ENCODE measurements at places on chromosomes 2 and 18.

DNA sequence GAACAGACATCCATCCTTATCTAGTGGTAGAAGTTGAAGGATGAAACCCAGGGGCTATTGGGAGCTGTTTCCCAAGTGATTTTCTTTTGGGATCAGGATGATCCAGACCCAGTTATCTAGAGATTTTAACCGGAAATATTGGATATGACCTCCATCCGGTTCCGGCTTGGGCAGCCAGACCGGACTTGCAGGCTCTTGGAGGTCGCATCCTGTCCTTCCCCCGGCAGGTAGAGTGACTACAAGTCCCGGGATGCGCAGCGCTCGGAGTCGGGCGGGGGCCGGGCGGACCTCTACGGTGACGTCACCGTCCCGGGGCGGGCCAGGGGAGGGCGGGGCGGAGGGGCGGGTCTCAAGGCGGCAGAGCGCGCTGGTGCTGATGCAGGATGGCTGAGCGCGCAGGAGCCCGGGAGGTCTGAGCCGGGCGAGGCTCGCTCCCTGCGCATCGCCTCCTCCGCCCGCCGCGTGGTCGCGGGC is at the start of gene KIF5C:
KIF5C (plus strand) TSS at position 360 of the 474 bp plus-strand sequence. CDS start 391 bp downstream, outside the sequence.
- peaks cover 20% of the 10 kb centered on the region for H3K4me1 ChIP-seq
- peak; percentile 84 for DNase-seq
- no peaks in the 10 kb centered on the region for H3K36me3 ChIP-seq

- H3K4me1 ChIP-seq = no peaks in the 10 kb centered on the region
- no peak overlapping the region for H3K27ac ChIP-seq
- H3K4me3 ChIP-seq = no peak overlapping the region
- no peaks in the 10 kb centered on the region for H3K36me3 ChIP-seq
- no peak for DNase-seq
Observed at GRCh38 chr2:72027426-72028161, 120.1 kb downstream of the CYP26B1 start.

DNA sequence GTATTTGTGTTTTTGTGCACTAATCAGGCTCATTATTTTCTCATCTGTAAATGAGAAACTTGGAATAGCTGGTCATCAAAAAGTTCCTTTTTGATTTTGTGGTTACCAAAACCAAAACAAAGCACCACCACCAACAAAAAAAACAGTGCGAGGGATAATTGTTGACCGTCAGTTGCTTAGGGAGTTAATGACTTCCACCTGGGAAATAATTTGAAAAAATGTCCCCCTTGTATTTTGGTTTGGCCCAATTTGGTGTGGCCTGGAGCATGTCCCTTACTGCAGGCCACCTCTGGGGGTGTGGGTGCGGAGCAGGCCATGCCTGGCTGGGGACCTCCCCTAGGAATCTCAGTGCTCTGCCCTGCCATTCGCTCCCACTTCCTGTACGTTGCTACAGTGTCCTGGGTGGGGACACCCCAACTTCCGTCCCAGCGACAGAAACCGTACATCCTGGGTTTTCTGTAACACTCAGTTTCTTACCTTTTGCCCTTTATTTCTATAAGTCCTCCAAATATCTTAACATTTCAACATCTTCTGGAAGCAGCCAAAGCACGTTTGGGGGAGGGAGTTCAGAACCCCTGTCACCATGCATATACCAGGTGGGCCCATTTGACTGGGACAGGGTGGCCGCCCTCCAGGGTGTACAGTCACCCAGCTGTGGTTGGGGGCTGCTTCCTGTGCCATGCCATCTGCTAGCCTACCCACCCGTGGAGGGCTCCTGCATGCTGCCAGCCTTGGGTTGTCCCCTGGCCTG is 31.3 kb downstream of the NCK2 start:
- no peaks in the 10 kb centered on the region for H3K36me3 ChIP-seq
- H3K4me1 ChIP-seq = peaks cover 53% of the 10 kb centered on the region
- H3K27ac ChIP-seq = peak overlapping the region; percentile 16
- H3K27me3 ChIP-seq = no peaks in the 10 kb centered on the region

DNA sequence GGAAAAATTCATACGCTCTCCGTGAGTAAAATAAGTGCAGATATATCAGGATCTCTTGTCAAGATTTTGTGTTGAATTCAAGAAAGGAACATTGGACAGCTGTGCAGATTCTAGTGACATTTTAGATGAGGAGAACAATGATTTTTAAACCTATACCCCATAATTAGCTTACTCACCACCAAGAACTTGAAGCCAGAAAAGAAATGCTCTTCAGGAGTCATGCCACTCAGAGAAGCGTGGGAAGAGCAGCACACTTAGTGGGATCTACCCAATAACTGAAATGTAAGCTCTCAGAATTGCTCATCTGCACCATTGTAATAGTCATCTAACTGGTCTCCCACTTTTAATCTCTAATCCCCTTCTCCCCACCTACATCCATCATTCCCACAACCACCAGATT is 9.2 kb upstream of the ERMN start:
- H3K27ac ChIP-seq = no peak overlapping the region
- H3K27me3 ChIP-seq = no peaks in the 10 kb centered on the region
- no peak for DNase-seq
- peaks cover 5% of the 10 kb centered on the region for H3K4me1 ChIP-seq

DNA sequence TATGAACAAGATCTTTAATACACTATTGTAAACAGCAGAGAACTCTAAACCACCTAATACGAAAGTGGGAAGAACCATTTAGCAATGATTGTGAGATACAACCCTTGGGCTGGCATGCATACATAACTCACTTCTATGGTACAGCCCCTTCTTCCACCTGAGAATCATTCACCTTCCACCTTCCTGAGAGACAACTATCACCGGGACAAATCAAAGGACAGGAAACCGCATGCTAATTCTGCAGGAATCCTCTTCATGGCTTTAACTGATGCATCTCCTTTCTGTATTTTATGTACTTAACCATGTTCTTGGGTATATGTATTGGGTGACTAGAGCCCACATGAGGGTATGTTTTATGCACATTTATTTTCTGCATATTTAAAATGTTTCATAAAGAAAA is 123.2 kb downstream of the TRABD2A start:
- DNase-seq = no peak
- H3K4me3 ChIP-seq = no peak overlapping the region
- no peaks in the 10 kb centered on the region for H3K4me1 ChIP-seq
- H3K27ac ChIP-seq = no peak overlapping the region
- H3K27me3 ChIP-seq = no peaks in the 10 kb centered on the region

- no peak overlapping the region for H3K4me3 ChIP-seq
- no peak for DNase-seq
- no peaks in the 10 kb centered on the region for H3K4me1 ChIP-seq
- no peak overlapping the region for H3K27ac ChIP-seq
- no peaks in the 10 kb centered on the region for H3K36me3 ChIP-seq
- no peaks in the 10 kb centered on the region for H3K27me3 ChIP-seq
Observed at GRCh38 chr2:169513094-169513493, 3.6 kb downstream of the KLHL41 start.

- H3K4me1 ChIP-seq = no peaks in the 10 kb centered on the region
- no peak overlapping the region for H3K4me3 ChIP-seq
- no peak for DNase-seq
- no peaks in the 10 kb centered on the region for H3K36me3 ChIP-seq
Observed at GRCh38 chr2:106749823-106750222, 136.1 kb downstream of the ST6GAL2 start.

DNA sequence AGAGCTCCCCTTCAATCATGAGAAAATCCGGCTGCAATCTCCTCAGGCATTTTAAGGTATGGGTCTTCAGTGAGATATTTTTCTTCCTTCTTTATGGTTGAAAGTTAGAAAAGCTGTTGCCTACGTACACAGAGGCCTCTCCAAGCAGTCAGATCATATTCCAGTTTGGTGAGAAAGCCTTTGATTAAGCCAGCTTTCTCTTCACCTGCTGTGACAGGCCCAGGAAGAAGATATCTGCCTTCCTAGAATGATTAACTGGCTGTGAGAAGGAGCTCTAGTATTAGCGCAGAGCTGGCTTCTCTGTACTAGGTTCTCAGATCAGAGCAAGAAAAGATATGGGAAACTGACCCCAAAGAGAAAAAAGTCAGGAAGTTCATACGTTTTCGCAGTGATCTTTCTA is 585.0 kb upstream of the CHAC2 start:
- H3K4me1 ChIP-seq = no peaks in the 10 kb centered on the region
- DNase-seq = no peak
- no peaks in the 10 kb centered on the region for H3K36me3 ChIP-seq
- no peaks in the 10 kb centered on the region for H3K27me3 ChIP-seq

DNA sequence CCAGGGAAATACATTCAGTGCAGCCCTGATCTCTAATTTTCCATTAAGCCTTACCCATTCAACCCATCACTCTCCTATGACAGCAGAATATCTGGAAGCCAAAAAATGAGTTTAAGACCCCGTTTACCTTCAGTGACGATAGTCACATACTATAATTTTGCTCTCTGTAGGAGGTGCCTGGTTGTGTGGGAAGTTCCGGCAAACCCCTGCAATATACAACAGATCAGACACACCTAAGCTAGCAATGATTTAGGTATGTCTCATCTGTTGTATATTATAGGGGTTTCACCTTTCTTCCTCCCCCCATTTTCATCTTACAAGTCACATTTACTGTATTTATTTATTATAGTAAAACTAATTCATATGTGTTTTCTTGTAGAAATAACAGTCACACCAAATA is 101.7 kb downstream of the DOCK10 start:
- H3K27ac ChIP-seq = no peak overlapping the region
- H3K36me3 ChIP-seq = no peaks in the 10 kb centered on the region
- no peaks in the 10 kb centered on the region for H3K4me1 ChIP-seq
- H3K27me3 ChIP-seq = no peaks in the 10 kb centered on the region
- H3K4me3 ChIP-seq = no peak overlapping the region
- no peak for DNase-seq

DNA sequence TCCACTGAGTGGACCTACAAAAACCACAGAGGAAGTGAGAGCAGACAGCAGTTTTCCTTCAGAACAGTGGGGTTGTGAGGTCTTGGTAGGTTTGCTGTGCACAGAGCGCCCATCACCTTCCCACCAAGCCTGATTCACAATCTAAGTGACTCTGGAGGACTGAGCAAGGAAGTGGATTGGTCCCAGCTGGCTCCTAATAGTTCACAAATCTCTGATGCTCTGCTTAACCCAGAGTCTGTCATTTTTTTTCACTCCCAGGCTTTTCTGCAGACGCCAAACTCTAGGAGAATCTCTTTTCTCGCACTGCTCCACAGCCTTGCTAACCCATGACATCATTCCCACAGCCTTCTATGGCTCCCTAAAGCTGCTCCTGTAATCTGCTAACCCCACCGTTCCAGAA is 280.4 kb downstream of the C1D start:
- no peak for DNase-seq
- H3K36me3 ChIP-seq = no peaks in the 10 kb centered on the region
- H3K27ac ChIP-seq = no peak overlapping the region
- H3K4me1 ChIP-seq = no peaks in the 10 kb centered on the region

DNA sequence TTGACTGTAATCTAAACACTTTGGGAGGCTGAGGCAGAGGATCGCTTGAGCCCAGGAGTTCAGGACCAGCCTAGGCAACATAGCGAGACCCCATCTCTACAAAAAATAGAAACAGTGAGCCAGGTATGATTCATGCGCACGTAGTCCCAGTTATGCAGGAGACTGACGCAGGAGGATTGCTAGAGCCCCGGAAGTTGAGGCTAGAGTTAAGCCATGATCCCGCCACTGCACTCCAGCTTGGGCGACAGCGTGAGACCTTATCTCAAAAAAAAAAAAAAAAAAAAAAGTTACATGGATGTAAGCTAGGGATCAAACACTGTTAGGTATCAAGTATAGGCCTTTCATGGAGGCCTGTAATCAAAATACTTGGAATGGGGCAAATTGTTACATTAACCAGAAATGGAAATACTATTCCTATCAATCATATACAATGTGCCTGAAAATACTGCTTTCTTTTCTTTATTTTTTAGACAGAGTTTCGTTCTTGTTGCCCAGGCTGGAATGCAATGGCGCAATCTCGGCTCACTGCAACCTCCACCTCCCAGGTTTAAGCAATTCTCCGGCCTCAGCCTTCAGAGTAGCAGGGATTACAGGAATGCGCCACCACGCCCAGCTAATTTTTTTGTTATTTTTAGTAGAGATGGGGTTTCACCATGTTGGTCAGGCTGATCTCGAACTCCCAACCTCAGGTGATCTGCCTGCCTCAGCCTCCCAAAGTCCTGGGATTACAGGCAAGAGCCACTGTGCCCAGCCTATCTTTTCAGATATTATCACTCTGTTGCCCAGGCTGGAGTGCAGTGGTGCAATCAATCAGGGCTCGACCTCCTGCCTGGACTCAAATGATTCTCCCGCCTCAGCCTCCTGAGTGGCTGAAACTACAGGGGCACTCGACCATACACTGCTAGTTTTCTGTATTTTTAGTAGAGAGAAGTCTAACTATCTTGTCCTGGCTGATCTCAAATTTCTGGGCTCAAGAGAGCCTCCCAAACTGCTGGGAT is 27.2 kb downstream of the XPO1 start:
- no peak overlapping the region for H3K27ac ChIP-seq
- no peaks in the 10 kb centered on the region for H3K36me3 ChIP-seq
- H3K4me3 ChIP-seq = no peak overlapping the region

DNA sequence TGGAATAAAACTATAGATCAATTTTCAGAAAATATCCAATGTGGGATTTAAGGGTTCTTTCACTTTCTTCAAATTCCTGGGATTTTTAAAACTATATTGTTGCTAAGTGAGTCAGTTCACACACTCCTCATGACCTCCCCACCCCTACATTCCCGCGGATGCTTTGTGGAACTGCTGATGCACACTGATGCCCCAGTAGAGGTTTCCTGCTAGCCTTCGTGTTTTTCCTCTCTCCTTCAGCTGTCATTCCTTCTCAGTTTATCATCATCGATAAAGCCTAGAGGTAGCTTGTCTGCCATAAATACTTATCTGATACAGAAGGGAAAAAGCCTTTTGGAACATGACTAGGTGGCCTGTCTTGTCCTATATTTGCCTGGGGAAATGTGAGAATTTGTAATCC is 67.4 kb upstream of the GALNT5 start:
- H3K36me3 ChIP-seq = no peaks in the 10 kb centered on the region
- H3K27ac ChIP-seq = no peak overlapping the region
- no peak for DNase-seq
- no peak overlapping the region for H3K4me3 ChIP-seq
- no peaks in the 10 kb centered on the region for H3K4me1 ChIP-seq
- H3K27me3 ChIP-seq = no peaks in the 10 kb centered on the region

DNA sequence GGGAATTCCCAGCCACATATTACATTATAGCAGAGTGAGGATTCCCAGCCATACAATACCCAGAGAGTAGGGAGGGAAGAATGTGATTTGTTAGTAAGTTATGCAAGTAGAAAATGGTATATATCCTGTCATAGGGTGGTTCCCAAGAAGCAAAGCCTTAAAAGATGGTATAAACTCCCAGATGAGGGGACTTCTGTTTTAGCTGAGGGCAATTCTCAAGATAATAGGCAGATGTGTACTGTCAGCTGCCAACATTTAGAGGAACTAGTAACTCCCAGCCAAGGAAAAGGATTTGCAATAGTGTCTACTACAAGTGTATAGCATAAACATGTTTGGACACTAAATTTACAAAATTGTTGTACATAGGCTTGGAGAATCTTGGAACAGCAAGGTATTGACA is 86.5 kb downstream of the XDH start:
- DNase-seq = no peak
- no peaks in the 10 kb centered on the region for H3K36me3 ChIP-seq
- no peaks in the 10 kb centered on the region for H3K27me3 ChIP-seq
- H3K27ac ChIP-seq = no peak overlapping the region
- no peaks in the 10 kb centered on the region for H3K4me1 ChIP-seq

- H3K27ac ChIP-seq = no peak overlapping the region
- peaks cover 8% of the 10 kb centered on the region for H3K4me1 ChIP-seq
- H3K27me3 ChIP-seq = no peaks in the 10 kb centered on the region
- DNase-seq = no peak
- no peak overlapping the region for H3K4me3 ChIP-seq
- H3K36me3 ChIP-seq = no peaks in the 10 kb centered on the region
Observed at GRCh38 chr2:238459081-238459629, 32.4 kb downstream of the ASB1 start.

Measured in transverse colon (tissue), 4 donors.